ENCODE measurements at places on chromosomes 5 and 9.

DNA sequence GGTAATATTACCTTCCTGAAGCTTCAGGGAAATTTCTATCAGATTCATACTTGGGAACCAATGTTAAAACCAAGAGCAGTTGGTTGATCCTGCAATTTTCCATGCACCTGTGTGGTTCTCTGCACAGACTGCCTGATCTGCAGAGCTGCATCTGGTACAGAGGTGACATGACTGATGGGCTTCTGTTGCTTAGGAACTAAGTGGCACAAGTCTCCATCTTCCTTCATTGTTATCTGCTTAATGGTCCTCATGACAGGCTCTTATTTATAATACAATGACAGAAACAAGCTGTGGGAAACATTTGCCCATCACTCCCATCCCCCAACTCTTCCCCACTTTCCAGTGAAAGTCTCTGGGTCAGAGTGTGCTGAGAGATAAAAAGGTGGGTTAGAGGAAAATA is 799.1 kb downstream of the TAF11L14 start:
- no peak for DNase-seq

DNA sequence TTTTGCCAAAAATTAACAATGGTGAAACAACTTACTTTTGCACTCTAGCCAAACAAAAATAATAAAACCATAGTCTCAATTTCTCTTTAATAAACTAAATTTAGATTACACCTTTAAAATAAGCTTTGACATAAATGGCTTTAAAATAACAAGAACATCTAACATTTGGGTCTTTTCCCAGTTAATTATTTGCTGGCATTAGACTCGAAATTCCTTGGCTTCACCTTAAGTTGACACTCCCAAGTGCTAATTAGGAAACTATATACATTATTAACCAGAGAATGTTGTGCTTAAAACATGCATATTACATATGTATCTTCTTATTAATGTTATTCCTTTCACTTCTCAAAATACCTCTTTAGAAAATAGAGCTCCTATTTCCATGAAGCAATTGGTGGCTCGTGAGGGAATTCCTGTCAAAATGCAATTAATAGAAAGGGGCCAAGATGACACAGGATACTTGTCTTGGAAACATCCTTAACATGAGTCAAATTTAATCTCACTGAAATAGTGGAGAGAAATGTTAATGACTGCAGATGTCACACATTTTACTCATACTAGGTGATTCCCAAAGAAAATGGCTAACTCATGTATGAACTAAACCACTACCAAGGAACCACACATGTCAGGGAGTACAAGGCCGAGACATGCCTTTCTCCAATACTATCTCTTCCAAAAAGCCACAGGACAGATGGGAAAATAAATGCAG is 932.9 kb upstream of the DMAC1 start:
- DNase-seq: no peak

- no peak for DNase-seq
Observed at GRCh38 chr5:161847941-161848391, at the start of gene GABRA1. GABRA1 (plus strand) TSS chr5:161848120; CDS start chr5:161850811, 2,691 bp downstream.

GRCh38 chr9:131473198-131473885 is 29.4 kb upstream of the POMT1 start:
- DNase-seq: no peak

- DNase-seq: no peak
Observed at GRCh38 chr5:147234825-147235635, at the start of gene STK32A. STK32A (plus strand) TSS chr5:147235026; CDS start chr5:147239635, 4,609 bp downstream.

- DNase-seq: no peak
Observed at GRCh38 chr5:76455531-76456133, 52.5 kb downstream of the IQGAP2 start.

DNA sequence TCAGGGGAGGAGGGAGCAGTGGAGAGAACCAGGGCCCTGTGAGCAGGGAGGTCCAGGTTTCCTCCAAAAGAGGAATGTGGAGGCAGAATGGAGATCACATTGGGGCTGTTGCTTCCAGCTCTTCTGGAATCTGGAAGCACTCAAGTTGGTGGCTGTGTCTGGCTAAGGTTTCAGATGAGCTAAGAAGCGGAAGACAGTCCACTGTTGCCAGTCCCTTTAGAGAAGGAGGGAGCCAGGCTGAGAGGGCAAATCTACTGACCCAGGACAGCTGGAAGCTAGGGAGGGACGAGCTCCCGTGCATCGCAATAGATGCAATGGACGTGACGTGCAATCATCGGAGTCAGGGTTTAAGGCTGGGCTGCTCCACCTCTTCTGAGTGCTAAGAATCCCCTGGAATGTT is 71.2 kb downstream of the TENT4A start:
- no peak for DNase-seq

GRCh38 chr9:2298217-2298616 is 283.1 kb downstream of the SMARCA2 start:
- DNase-seq: no peak

DNA sequence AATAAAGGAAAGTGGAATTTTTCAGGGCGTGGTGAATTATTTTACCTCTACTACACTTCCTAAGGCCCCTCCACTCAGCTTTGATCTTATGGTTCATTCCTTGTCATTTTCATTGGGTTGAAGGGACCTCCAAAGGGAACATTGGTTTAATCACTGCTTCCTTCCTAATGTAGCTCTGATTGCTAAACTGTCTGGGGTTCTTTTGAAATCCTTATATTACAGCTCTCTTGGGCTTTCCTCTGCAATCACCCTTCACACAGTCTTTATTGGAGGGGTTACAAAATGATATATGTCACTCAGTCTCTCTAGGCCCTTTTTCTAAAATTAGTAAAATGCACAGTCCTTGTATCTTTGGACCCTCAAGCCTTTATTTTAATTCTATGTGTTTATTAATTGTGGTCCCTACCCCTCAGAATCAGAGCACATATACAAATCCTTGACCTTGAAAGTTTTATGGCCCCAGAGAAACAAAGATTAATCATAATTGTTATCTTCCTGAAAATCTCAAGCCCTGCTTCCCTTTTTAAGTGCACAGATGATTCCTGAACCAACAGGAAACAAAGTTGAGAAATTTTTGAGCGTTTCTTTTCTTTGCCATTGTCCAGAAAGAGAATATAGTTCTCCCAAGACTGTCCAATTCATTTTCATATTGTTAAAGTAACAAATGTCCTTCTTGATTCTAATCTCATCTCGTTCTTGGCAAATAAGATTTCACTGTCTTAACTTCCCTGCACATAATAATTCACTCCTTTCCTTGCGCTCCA is 330.0 kb downstream of the ARRDC3 start:
- DNase-seq: no peak

DNA sequence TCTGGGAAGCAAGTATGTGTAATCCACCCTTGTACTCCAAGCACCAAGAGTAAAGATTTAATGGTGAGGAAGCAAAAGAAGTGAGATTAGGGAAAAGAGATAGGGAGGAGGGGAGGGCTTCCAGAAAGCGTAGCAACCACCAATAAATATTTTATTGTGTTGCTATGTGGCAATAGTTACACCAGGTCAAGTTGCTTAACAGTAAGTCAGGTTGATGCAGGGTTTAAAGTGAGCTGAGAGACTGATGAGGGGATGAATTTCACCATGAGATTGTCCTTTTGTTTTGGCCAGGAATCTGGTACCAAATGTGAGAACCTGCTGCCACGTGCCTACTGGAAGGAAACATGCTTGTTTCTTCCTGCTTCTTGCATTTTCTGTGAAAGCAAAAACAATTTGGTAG is 62.7 kb downstream of the PCSK5 start:
- no peak for DNase-seq

DNA sequence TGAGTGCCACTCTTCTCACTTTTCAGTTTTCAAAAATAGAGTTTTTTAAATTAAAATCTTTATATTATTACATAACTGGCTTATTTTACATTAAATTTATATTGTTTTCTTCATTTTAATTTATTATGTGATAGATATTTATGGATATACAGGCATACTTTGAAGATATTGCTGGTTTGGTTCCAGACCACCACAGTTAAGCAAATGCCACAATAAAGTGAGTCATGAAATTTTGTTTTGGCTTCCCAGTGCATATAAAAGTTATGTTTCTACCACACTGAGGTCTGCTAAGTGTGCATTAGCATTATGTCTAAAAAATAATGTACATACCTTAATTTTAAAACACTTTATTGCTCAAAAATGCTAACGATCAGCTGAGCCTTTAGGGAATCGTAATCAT is 47.4 kb downstream of the NDUFS4 start:
- no peak for DNase-seq

- no peak for DNase-seq
Observed at GRCh38 chr9:34271265-34272006, 57.6 kb downstream of the KIF24 start.

DNA sequence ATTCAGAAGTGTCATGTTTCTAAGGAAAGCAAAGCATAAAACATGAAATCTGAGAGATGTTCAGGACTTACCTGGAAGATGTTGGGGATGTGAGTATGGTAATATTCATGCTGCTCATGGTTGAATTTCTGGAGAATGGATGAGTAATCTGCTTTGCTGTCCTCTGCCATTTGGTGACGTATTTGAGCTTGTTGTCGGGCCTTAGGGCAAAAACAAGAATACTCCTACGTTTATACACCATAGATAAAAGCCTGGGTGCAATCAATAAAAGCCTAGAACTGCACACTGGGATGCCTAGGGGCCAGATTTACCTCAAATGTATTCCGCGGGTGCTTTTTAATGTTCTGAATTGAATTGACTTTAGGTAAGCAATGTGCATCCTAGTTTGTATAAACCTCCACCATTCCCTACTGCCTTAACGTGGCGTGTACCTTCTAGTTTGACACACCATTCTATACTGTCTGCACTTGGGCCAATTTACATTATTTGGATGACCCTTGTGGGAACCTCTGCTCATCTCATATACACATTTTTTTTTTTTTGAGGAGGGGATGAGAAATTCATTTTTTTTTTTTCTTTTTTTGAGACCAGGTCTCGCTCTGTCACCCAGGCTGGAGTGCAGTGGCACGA is 94.4 kb downstream of the USP20 start:
- no peak for DNase-seq

All from stimulated activated CD8-positive, alpha-beta memory T cell treated with anti-CD3 and anti-CD28 coated beads, Interleukin-2, amount 100 ng/mL, for 1 hour (primary cell).